Colonic mucosa (tissue), 4 donors: ENCODE measurements at places on chromosomes 3 and 15.
A peak's percentile ranks its signal among the peaks of the same experiment; 100 is the strongest.

DNA sequence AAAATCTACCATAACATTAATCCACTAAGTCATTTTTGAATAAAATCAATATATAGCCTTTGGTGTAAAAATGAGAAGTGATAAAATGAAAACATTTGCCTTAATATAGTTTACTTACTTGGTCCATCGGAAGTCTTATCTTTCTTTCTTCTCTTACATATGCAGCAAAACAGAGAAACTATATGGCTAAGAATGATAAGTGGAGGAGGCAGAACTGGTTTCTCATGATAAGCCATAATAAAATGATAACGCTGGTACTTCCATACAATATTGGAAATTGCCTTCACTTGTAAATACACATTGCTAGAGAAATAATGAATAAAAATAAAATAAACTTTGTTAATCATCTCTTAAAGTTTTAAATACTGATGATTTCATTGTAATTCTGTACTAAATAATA is 47.8 kb upstream of the USP50 start:
- DNase-seq: no peak

GRCh38 chr3:58657036-58657520 is 9.5 kb downstream of the FAM3D start:
- DNase-seq: no peak

- peak; percentile 38 for DNase-seq
Measured at GRCh38 chr3:73827725-73828211, 203.0 kb upstream of the PDZRN3 start.

- DNase-seq: no peak
Measured at GRCh38 chr3:57112206-57112605, 51.7 kb downstream of the SPATA12 start.

- DNase-seq: no peak
Measured at GRCh38 chr15:85649372-85649771, 145.4 kb downstream of the KLHL25 start.

DNA sequence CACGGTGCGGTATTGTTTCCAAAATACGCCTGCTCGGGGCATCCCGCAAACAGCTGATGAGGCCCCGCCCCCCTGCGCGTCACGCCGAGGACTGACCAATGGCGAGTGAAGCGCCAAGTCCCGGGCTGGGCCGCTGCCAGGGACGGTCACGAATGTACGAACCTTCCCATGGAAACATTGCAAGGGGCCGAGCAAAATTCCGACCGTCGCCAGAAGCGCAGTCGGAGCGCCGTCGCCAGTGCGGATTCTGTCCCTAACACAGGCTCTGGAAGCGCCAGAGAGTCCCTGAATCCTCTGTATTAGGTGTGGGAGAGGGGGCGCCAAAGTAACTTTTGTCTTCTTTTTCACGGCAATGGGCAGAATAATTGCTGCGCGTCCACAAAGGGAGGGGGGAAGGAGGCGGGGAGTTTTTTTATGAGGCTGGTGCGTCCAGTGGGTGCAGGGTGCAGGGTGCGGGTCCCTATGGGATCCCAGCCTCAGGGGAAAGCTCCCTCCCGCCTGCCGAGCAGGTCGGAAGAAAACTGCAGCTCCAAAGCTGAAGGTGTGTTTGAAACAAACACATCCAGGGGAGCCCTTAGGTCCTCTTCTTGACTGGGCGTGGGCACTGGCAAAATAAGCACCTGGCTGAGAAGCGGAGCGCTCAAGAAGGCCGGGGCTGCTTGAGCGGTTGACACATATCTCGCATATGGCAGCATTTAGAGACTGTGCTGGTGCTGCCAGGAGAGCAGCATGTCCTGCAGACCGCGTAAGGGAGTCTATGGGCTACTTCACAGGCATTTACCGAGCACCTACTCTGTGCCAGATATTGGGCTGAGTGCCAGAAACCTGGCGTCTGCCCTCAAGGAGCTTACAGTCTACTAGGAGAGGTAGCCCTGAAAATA is at the start of gene BMF:
BMF (minus strand) TSS at position 25 of the 881 bp plus-strand sequence. CDS start 2,793 bp downstream, outside the sequence.
- DNase-seq: peak; percentile 100

DNA sequence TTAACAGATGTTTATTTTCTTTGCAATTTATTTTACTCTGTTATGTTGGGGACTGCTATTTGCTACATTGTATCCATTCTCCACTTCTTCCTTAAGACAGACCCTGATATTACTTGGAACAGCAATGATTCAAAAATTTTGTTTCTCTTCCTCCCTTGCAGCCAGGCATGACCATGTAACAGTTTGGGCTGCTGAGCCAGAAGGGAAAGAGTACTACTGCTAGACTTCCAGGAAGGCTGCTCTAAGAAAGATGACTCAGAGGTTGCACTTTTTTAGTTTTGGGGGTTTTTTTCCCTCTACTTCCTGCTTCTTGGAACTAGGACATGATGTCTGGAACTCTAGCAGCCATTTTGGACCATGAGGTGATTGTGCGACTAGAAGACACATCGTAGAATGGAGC is 10.3 kb downstream of the PRR20G start:
- DNase-seq: no peak

DNA sequence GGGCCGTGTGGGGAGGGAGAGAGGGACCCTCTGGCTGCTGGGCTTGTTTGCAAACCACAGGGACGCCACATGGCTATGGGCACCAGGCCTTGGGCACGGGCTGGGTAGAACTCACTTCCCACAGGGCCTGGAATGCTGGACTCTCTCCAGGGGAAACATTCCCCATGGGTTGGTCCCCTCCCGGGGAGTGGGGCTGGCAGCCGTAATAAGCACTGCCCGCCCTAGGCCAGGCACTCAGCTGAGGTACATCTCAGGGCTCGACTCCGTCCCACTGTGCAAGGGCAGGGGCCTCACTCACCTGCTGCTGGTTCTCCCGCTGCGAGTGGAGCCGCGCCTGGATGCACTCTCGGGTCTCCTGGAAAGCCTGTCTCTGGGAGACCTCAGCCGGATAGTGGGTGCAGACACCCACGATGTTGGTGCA is 96.7 kb downstream of the ADCY5 start:
- DNase-seq: no peak

- peak; percentile 27 for DNase-seq
Measured at GRCh38 chr3:170961616-170962400, 53.4 kb upstream of the EIF5A2 start.

GRCh38 chr3:185292238-185292637 is 38.4 kb upstream of the EHHADH start:
- DNase-seq: no peak

GRCh38 chr3:189292667-189293484 is 121.1 kb downstream of the TPRG1 start:
- DNase-seq: no peak

DNA sequence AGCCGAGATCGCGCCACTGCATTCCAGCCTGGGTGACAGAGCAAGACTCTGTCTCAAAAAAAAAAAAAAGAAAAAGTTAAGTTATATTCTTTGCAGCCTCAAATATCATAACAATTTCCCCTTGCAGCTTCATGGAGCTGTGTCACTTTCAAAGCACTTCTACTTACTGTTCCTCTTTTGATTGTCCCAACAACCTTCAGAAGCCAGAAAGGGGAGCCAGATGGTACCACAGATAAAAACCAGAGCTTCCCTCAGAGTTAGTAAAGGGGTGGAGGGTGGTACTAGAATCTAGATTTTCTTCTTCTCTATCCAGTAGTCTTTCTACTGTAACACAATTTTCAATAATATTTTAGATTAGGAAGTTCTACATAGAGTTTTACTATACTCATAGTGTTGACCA is 188.8 kb downstream of the TAFA4 start:
- no peak for DNase-seq
